ENCODE measurements at places on chromosomes 4 and X.
A peak's percentile ranks its signal among the peaks of the same experiment; 100 is the strongest.

- DNase-seq, result peak; percentile 28
These were observed 141.5 kb downstream of the RPS6KA6 start for GRCh38 chrX:84046403-84046984.

DNA sequence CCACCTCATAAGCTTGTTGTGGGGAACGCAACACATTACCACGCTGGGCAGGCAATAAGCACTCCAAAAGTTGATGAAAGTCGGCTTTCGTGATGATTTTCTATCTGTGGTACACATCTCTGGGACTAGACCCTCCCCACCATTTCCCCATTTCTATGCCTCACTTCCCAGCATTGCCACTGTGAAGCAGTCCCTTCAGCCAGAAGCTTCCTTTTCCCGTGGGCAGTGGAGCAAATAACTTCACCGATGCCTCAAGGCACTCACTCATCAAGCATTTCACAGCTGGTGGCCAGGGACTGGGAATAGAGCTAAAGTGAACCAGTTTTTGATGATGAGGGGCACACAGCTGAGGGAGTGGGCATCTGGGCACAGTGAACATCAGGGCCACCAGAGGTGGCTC, 18.9 kb downstream of the C4orf50 start:
- DNase-seq, result no peak

DNA sequence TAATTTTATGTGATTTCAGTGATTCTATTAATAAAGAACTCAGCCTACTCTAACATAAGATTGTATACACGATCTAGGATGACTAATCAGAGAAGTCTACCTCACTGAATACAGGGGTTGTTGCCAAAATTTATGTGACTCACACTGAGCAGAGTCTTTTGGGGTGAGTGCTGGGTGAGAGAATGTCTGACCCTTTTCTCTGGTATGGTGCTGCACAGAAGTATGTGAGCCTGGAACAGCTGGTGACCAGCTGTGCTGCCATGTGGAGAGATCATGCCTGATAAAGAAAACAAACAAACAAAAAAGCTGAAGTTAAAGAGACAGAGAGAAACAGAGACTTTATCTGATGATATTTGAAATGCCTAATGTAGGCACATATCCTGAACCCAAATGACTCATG, 618.1 kb upstream of the GRIA3 start:
- DNase-seq, result no peak

- no peak for DNase-seq
These were observed 11.1 kb downstream of the APEX2 start for GRCh38 chrX:55011294-55011693.

DNA sequence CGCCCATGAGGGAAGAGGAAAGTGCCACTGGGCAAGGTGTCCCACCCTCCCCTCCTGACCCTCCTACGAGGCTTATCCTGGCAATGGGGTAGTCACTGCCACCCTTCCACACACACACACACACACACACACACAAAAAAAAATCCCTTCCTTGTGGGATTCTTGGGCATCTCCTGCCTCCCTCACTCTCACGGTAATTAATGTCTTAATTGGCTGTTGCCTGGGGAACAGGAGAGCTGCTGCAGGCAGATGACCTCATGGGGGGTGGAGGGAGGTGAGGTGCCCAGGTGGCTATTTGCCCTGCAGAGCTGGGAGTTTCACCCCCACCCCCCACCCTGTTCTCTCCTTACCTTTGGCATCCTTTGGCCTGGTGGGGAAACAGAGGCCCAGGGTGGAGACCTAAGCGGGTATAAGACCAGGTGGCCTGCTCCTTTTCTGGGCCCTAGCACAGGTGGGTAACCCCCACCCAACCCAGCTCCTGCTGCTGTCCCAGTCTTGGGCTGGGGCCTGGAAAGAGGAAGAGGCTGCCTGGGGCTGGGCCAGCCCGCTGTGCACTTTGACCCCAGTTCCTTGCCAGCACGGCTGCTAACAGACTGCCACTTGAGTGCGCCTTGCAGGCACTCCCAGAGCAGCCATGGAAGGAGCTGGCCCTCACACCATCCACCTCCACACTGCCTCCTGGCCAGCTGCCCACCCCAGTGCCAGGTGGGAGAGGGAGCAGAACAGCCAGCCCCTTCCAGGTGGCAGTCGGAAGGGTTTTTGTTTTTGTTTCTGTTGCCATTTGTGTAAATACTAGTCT, 12.6 kb downstream of the EFNB1 start:
- DNase-seq, result no peak

DNA sequence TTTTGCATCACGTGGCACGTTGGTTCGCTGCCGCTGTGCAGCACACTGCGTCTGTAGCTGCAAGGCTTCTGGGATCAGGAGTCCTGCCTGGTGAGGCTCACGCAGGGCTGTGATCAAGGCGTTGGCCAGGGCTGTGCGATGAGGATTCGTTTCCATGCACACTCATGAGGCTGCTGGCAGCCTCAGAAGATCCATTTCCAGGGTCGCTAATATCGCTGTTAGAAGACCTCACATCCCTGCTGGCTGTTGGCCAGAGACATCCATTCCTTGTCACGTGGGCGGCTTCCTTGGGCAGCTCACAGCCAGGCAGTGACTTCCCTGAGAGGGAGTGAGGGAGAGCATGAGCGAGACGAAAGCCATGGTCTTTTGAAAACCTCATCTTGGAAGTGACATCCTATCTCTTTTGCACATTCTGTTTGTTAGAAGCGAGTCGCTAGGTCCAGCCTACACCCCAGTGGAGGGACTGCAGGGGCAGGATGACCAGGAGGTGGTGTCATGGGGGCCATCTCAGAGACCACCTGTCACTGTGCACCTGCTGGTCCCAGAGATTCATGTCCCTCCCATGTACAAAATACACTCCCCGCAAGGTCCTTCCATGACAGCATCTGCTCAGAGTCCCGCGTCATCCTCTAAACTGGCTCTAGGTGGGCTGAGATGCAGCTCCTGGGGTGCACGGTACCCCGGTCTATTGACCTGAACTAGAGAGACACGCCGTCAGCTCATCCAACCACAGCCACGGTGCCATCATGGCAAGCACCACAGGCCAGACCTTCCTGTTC, 12.2 kb downstream of the RGS12 start:
- no peak for DNase-seq

GRCh38 chr4:7364979-7365378, 69.8 kb downstream of the PSAPL1 start:
- DNase-seq, result no peak

DNA sequence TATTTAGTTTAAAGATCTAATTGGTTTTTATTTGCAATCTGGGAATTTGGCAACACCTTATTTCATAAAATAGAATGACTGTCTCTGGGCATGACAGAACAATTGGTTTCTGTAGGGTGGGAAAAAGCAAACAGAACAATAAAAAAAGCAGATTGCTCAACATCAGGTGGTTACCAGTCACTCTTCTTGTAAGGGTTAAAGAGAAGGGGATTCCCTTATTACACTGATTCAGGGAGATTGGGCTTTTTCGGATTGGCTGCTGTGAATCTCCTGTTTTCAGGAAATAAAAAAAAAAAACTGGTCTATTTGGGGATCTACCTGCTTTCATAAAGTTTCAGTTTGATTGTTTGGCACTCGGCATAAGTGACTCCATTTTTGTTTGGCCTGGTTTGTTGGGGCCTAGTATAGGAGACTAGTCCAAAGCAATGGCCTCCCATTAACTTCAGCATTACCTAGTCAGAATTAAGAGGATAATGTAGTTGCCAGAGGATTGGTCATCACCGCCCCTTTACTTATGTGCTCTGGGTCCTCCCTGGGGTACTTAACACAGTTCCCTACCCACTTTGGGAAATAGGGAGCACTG, 380.5 kb downstream of the IDS start:
- DNase-seq, result peak; percentile 39

GRCh38 chr4:8568068-8568668, 12.0 kb upstream of the GPR78 start:
- no peak for DNase-seq

- DNase-seq, result no peak
These were observed 75.1 kb downstream of the TENM3 start for GRCh38 chr4:182318256-182318655.

GRCh38 chrX:47843363-47843762, 6.7 kb downstream of the ZNF81 start:
- DNase-seq, result no peak

GRCh38 chr4:173169428-173170181, 994 bp downstream of the GALNT7 start:
- DNase-seq, result peak; percentile 87

- DNase-seq, result no peak
These were observed 570.6 kb downstream of the CENPC start for GRCh38 chr4:66974665-66975064.

- DNase-seq, result no peak
These were observed 4.6 kb downstream of the HMX1 start for GRCh38 chr4:8866828-8867623.

GRCh38 chr4:157220371-157220881, at the start of gene GRIA2:
Gene GRIA2, plus strand, starts transcription at chr4:157220728. Its CDS starts 315 bp downstream, at chr4:157221043.
- no peak for DNase-seq

- DNase-seq, result no peak
These were observed 21.1 kb downstream of the HOPX start for GRCh38 chr4:56659946-56660345.

DNA sequence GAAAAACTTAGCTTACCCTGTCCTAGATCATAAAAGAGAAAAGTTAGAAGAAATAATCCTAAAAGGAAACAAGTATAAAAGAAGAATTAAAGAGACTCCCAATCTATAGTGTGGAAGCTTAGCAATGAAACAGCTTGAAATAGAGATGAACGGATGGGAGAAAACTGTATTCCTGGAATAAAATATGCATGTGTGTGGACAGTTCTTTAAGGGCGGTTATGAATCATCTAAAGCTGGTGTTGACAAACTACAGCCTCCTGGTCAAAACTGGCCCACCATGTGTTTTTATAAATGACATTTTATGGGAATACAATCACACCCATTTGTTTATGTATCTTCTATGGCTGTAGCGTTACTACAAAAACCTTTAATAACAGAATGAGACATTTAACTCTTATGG, 69.4 kb downstream of the OR13H1 start:
- no peak for DNase-seq

DNA sequence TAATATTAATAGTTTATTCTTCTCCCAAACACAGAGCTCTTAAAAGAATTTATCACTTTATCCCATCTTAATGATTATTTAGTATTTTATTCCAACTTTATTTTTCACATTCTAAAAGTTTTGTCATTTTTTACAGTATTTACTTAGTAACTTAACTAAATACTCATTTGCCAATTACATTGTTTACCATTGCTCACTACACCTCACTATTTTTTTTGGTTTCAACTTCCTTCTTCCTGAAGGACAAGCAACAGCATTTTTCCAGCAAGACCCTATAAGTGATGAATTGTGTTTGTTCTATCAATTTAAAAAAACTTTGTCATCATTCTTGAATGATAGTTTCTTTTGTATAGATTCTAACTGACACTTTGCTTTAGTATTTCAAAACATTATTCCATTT, 19.4 kb upstream of the SRD5A3 start:
- no peak for DNase-seq

DNA sequence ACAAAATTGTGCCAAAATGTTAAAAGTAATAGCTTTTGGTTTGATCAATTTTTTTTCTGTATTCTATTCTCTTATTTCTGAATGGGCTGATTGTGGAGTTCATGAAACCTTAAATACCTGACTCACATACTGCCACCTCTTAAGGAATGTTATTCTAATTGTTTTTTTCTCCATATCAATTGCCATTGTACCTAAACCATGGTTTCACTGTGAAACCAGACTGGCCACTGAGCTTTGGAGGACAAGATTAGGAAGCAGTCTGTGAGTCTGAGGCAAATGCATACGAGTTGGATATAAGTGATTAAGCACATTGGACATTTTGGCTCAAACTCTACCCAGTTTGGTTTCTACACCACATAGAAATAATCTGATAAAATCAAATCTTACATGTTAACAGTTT, 184.0 kb downstream of the IQCM start:
- no peak for DNase-seq

DNA sequence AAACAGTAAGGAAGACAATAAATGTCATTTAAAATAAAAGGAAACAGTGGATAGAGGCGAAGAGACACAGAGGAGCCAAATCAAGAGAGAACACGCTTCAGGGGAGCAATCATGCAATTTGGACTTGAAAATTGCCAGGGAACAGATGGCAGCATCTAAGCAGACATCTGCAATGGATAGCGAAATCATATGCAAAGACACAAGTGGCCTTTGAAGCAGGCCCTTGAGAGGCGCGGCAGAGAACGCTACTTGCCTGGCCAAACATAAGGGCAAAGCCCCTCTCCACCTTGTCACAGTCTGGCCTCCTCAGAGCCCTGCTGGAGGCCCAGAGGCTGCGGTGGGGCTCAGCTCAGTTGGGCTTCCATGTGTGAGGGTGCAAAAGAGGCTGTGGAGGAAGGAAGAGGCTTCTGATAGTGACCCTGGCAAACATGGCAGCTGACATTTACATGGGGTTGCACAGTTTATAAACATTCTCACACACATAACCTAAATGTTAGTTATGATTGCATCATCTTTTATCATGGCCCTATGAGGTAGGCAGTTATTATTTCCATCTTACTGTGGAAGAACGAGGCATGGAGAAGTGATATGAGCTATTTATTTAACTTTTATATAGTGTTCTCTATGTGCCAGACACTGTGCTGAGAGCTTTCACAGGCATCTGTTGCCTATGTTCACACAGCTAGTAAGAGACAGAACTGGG, 18.3 kb downstream of the ADGRG4 start:
- no peak for DNase-seq

Data from GM12865 (cell line).